DMS 273 treated with DMSO at 0.1 percent for 48 hours (cell line): ENCODE measurements at places on chromosomes 13 and 19.
A peak's percentile ranks its signal among the peaks of the same experiment; 100 is the strongest.

- no peak for DNase-seq
These were observed 10.4 kb upstream of the ENOX1 start for GRCh38 chr13:43797159-43797558.

DNA sequence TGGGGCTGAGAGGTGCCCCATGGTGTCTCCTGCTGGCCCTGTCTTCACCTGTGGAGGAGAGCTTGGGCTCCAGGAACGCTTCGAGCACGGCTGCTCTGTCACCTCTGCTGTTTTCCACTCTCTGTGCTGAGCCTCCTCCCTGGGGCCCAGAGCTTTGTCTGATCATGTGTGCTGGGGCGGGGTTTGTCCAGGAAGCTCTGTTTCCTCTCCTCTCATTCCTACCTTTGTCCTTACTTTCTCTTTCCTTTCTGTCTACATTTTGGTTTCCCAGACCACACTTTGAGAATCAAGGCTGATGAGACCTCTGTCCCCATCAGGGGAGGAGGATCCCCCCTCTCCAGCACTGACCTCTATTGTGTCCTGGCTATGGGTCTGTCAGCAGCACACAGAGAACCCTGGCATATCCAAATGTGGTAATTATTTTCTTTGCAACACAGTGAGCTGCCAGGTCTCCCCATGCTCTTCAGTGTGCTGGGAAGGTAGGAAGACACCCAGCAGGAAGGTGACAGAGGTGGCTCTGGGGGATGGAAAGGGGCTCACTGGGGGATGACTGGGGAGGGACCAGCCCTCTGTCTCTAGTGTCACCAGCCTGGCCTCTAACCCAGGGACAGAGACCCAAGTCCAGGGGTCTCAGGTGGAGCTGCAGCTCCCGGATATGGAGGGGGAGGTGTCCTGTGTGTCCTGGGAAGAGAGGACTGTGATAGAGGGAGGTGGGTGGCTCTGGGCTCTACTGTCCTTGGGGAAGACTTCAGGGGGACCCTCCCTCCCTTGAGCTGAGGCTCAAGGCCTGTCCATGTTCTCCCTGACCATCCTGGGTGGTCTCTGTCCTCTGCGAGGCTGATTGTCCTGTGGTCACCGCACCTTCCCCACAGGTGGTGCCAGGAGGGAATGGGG, at the start of gene CEACAM1:
Gene CEACAM1 (minus strand): TSS at position 128 of the 894 bp plus-strand sequence. CDS start 107 bp downstream, at position 21.
- DNase-seq = no peak

DNA sequence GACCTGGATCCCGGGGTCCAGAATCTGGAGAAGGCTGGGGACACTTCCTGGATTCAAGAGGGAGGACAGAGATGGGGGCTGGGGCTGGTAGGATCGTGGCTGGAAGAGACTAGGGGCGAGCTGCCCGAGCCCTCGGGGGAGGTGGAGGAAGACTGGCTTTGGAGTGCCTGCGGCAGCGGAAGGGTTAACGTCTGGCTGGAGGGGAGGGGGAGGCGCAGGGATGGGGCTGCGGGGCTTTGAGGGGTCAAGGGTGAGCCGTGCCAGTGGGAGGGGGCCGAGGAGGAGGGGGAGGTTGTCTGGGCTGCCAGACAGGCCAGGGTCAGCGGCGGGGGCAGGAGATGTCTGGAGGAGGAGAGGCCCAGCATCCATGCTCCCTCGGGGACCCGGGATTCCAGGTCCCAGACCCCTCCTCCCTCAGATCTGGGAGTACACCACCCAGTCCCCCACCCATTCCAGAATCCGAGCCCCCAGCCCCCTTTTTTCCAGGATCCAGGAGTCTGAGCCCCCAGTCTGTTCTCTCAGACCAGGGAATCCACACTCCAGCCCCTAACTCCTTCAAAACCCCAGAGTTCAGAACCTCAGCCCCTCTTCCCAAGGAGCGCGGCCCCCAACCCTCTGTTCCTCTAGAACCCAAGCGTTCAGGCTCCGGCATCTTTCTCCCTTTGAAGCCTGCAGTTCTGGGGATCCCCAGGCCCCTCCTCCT, 3.2 kb upstream of the SPACA6 start:
- DNase-seq = no peak

DNA sequence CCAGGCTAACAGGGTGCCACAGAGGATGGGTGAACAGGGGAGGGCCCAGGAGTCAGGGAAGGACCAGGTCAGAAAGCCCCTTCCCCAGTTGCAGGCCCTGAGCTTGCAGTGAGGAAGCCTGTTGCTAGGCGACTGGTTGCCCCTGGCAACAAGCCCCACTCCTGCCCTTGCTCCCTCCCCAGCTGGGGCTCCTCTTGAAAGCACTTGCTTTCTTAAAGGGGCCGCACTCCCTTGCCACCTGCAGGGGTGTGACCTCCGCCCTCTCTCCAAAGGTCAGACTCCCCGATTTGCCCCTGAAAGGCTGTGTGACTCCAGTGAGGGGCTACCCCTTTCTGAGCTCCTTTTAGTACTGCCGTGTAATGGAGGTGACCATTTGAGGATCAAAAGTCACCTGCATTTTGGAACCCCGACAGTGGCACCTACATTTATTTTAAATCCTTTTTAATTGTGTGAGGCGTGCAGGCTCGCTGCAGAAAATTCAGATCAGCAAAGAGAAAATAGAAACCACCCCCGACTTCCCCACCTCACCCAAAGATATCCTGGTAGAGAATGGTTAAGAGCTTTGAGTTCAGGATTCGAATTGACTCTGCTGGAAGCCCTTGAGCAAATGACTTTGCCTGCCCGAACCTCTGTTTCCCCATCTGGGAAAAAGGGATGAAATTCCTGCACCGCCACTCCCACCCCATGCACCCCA, 4.8 kb downstream of the FCHO1 start:
- DNase-seq = peak; percentile 68

GRCh38 chr19:16067205-16067938, 8.9 kb upstream of the TPM4 start:
- no peak for DNase-seq

- no peak for DNase-seq
These were observed 312.5 kb downstream of the DCLK1 start for GRCh38 chr13:35818633-35819067.

DNA sequence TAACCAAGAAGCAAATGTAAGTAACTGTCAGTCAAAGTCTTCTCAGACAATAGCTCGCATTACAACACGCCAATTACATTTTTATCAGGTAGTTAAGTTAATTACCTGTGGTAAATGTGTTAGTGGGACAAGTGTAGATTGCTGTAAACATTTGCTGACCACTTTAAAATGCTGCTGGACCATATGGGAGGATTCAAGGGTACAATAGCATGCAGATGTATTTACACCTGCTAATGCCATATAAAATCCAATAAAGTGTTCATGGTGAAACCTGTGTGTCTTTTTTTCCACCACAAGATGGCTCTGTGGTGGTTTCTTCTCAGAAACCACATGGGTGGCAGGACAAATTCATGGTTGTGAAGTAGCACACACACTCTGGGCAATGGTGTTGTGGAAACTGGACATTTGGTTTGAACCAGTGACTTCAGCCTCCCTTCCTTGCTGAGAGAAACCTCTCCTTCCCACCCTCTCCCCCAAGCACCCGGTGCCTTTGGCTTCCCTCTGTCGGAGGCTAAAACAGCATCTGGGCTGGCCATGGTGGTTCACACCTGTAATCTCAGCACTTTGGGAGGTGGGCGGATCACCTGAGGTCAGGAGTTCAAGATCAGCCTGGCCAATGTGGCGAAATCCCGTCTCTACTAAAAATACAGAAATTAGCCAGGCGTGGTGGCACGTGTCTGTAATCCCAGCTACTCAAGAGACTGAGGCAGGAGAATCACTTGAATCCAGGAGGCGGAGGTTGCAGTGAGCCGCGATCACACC, 18.1 kb upstream of the GTF3A start:
- no peak for DNase-seq

DNA sequence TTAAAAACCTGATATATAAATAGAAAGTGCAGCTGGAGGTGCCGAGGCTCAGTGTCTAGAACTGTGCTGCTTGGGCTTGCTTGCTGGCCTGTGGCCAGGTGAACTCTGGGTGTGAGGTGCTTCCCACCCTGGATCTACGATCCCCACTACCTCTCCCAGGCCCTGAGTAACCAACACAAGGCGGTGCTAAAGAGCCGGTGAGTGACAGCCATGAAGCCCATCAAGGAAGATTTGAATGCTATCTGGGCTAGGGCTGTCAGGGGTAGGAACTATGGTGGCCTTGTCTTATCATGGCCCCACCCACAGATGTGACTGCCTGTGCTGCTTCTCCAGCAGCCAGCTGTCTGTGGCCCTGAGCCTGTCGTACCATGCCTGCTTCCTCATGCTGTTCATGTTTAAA, 25.6 kb upstream of the ZNF91 start:
- no peak for DNase-seq

DNA sequence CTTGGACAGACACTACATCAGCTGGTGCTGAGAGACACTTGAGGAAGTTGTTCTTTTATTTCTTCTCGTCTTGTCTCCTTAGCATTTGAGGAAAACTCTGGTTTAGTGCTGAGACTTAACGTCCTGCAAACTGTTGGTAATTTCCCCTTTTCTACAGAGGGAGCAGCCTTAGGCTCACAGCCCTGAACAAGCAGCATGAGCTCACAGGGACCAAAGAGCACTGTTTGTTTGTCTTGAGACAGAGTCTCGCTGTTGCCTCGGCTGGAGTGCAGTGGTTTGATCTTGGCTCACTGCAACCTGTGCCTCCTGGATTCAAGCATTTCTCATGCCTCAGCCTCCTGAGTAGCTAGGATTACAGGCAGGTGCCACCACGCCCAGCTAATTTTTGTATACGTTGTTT, 5.5 kb downstream of the ZNF805 start:
- DNase-seq = no peak

DNA sequence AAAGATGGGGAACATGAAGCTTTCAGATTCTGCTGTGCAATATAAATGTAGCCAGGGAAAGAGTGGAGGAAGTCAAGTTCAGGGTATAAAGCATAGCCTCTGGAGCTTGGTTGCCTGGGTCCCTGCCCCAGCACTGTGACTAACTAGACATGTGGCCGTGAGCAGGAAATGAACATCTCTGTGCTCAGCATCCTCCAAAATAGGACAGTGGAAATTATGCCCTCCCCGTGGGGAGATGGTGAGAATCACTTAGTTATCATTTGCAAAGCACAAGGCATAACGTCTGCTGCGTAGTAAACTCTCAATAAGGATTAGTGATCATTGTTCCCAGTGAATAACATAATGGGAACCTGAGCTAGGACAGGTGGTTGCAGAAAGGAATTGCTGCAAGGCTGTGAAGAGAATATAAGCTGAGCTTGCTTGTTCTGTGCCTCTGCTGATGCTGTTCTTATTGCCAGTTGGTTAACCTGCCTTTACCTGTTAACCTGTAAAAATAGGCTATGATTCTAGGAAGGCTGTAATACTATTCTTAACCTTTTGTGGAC, 441.0 kb downstream of the COG6 start:
- DNase-seq = no peak

DNA sequence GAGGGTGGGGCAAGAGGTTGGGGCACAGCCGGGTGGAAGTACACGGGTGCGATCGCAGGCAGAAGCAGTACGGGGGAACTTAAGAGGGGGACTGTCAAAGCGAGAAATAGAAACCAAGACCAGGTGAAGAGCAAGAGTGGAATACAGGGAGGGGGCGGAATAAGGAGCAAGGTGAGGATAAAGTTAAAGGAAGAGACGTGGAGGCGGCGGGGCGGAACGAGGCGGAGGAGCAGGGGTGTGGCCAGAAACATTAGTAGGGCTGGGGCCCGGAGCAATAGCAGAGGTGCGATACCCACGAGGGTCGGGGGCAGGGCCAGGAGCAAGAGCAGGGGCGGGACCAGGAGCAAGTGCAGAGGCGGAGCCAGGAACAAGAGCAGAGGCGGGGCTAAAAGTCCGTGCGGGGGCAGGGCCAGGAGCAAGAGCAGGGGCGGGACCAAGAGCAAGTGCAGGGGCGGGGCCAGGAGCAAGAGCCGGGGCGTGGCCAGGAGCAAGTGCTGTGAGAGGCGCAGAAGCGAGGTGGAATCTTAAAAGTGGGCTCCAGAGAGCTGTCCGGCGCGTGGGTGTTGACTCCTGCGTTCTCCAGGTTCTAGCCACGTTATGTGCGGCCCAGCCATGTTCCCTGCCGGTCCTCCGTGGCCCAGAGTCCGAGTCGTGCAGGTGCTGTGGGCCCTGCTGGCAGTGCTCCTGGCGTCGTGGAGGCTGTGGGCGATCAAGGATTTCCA, 1.2 kb downstream of the CATSPERG start:
- peak; percentile 87 for DNase-seq

- no peak for DNase-seq
These were observed 234.6 kb downstream of the SLITRK6 start for GRCh38 chr13:85564598-85564997.

- DNase-seq = no peak
These were observed 2.8 kb downstream of the PTGER1 start for GRCh38 chr19:14472202-14472938.

- no peak for DNase-seq
These were observed 566 bp downstream of the TIMM13 start for GRCh38 chr19:2426611-2427428.

DNA sequence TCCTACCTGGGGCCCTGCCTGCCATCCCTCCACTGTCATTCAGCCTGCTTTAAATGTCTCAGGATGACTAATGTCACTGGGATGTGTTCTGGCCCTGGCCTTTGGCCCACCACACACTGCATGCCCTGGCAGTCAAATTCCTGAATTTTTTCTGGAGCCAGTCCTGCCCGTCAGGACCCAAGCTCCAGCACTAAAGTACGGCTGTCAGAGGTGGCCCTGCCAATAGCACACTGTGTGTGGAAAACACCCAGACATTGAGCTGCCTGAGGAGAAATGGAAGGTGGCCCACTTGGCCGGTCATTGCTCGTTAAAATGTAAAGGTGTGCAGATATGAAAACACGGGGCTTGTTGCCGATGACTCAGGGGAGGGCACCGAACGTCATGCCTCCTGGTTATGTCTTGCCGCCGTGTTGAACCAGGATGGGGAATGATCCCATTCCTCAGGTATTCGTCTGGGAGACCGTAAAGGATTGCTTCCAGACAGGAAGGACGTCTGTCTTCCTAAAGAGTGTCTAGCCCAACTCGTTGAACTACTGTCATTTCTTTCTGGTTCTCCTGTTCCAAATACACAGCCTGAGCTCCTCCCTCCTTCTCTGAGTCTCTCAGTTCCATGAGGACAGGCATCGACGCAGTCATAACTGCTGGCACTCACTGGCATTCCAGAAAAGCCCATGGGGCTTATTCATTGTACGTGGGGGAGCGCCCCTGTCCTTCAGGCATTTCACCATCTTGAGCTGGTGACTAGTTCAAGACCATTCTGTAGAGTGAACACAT, 40.6 kb downstream of the COL4A2 start:
- DNase-seq = no peak

- DNase-seq = no peak
These were observed 36.2 kb upstream of the LPAR6 start for GRCh38 chr13:48448959-48449614.

DNA sequence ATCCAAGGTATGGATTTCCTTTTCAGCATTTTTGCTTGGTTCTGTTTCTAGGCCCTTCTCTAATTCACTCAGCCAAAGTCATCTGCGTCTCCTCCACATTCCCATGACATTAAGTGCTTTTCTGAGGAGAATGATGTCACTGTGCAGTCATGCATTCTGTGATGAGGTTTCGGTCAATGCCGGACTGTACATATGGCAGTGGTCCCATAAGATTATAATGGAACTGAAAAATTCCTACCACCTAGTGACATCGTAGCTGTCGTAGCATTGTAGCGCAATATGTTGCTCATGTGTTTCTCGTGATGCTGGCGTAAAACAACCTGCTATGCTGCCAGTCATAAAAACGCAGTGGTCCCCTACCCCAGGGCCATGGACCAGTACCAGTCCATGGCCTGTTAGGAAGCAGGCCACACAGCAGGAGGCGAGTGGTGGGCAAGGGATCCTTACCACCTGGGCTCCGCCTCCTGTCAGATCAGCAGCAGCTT, 63.4 kb upstream of the TNFRSF19 start:
- DNase-seq = no peak

GRCh38 chr19:40282920-40283319, 2.2 kb downstream of the AKT2 start:
- DNase-seq = no peak

GRCh38 chr19:55436847-55437246, 6.3 kb downstream of the SHISA7 start:
- DNase-seq = no peak
